ENCODE measurements at places on chromosomes 3 and 15.

- DNase-seq: peak; percentile 21
Measured at GRCh38 chr3:158918008-158918407, 116.2 kb downstream of the MFSD1 start.

DNA sequence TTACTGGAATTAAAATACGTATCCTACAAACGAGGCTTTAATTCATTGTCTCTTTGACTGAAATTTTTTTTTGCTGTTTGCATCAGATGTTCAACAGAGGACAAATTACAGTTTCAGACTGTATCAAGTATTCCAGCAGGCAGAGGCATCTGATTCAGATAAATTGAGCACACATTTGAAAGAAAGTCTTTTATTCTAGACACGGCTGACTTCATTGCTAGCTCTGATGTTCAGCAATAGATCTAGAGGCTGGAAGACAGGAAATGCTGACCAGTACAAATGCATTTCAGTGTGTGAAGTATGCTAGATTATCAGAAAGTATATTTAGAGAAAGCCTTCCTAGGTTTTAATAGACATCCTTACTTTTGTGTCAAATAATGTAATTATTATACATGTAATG lies 472.2 kb downstream of the NLGN1 start:
- no peak for DNase-seq

DNA sequence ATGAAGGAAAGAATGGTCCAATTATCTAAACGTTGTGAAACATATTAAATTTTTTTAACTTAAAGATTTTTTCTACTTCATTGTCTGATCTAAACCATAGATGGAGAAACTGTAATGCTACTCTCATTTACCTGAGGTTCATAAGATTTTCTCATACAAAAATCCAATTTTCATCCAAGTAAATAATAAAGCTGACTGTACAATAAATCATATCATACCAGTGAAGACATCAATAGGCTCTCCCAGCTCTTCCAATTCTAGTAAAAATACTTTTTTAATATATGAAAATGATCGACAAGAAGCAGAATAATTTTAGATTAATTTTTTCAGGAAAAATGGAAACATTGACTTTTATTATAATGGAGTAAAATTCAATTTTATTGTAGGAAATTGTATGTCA lies 260.8 kb downstream of the GABRG3 start:
- no peak for DNase-seq

DNA sequence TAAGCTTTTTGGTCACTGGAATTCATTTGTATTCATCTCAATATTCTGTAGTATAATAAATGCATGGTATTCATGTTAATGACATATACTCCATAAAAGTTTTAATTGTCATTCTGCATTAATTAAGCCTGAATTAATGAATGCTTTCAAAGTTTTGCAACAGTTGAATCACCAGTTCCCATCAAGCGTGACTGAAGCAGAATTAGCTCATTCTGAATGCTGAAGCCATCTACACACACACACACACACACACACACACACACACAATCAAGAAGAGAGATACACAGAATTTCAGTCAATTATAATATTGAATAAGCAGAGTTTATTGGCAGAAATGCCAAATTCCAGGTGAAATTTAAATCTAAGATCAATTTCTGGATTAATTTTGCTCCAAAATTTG lies 252.1 kb upstream of the KCNMB2 start:
- DNase-seq: no peak

DNA sequence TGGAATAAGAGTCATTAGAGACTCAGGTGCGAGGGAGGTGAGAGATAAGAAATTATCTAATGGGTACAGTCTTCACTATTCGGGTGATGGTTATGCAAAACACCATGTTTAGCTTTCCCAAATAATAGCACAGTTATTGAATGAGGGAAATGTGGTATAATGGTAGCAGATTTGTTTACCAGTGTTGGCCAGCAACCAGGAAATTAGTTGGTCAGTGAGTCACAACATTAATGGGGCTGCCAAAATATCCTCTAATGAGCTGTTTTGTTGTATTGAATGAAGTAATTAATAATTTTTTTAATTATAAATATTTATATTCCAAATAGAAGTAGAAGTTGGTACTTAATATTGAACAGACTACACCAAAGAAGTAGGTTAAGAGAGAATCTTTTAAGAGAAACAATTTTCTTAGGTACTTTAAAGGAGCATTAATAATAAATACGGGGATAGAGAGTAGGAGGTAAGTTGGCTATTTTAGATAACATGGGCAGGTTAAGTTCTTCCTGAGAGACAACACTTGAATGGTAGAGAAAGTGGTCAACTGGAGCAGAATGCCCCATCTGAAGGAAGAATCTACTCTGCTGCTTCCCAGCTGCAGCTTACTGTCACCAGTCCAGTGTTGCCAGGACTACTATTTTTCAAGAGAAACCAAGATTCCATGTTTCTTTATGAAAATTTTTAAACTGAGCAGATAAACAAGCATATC lies 218.8 kb downstream of the UBE2E2 start:
- no peak for DNase-seq

GRCh38 chr3:177350121-177350520 lies 152.8 kb upstream of the TBL1XR1 start:
- DNase-seq: no peak

DNA sequence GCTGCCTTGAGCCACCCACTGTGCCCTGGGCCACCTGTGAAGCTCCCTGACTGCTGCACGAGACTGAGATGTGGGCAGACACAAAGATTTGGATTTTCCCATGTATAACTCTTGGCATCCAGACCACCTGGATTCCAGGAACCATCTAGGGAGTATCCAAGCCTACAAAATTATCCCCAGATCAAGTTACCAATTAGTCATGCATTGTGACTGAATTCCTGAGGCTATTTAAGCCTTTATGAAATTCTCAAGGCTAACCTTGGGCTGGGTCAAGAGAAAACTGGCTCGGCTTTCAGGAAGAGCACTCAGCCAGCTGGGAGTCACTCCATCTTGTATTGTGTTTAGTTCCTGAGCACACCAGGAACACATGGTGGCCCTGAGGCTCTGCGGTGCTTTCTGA lies 13.3 kb upstream of the ATP13A5 start:
- DNase-seq: peak; percentile 12

DNA sequence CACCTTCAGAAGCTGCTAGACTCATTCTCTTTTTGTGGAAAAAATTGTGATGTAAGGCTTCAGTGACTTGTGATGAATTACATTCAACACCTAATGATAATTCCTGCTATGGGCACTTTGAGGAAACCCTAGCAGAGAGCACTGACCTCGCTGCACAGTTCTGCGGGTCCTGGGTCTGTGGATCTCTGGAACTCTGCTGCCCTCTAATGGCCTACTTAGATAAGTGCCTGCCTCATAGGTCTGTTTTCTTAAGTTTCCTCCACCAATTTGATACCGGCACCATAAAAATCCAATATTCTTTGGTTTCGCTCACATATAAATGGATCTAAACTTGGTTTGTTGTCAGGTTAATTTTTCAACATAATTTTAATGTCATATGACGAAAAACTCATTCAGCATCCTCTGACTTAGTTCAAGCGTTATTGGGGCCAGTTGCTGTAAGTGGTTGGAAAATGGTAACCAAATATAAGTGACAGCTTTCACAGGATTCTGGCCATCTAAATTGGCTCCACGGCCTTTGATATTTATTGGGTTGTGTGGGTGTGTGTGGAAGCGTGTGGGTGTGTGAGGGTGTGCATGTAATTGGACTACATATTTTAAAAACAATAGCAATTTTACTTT lies 10.4 kb downstream of the SLITRK3 start:
- peak; percentile 14 for DNase-seq

- DNase-seq: no peak
Measured at GRCh38 chr3:190252080-190252479, 70.2 kb downstream of the CLDN1 start.

DNA sequence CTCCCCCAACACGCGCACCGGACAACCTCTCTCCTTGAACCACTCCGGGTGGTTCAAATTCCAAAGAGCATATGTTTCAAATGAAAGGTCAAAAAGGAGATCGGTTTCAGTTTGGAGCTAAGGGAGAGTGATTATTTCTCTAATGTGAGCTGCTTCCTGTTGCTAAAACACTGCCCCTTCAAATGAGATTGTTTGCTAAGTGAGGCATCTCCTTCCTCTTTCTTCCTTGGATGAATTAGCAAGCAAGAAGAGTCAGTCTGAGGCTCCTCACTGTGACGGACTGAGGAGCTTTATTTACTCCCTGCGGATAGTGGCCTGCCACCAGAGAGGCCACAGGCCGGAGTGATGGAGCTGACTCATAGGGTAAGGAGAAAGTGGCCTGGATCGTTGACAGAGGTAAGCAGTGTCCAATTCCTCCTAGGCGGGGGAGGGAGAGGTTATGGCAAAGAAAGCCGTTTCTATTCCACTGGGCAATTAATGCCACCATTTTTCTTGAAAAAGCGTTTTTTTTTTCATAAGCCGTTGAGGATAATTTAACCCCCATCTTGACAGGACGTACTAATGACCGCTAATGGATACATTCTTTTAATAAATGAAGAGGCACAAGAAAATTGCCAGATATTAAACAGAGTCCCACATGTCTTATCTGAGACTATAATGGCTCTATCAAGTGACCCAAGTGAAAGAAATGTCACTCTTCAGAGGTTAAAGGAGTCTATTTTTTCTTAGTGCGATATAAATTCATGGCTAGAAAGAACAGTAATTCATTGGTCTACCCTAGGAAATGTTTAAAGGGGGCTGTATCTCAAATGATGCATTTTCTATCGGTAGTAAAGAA lies 167.0 kb upstream of the ANKRD28 start:
- DNase-seq: peak; percentile 34
